ENCODE measurements at places on chromosomes 3 and 15.

- no peak for DNase-seq
These were observed 138.5 kb downstream of the CHSY1 start for GRCh38 chr15:101113114-101114005.

- no peak for DNase-seq
These were observed 28.1 kb downstream of the PARP16 start for GRCh38 chr15:65258375-65259262.

DNA sequence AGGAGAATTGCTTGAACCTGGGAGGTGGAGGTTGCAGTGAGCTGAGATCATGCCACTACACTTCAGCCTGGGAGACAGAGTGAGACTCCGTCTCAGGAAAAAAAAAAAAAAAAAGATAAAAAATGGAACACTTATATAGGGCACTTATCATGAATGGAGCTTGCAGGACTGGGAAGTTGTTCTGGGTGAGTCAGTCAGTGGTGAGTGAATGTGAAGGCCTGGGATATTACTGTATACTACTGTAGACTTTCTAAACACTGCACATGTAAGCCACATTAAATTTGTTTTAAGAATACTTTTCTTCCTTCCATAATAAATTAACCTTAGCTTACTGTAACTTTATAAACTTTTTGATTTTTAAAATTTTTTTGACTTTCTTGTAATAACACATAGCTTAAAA lies 59.8 kb downstream of the SFMBT1 start:
- no peak for DNase-seq

DNA sequence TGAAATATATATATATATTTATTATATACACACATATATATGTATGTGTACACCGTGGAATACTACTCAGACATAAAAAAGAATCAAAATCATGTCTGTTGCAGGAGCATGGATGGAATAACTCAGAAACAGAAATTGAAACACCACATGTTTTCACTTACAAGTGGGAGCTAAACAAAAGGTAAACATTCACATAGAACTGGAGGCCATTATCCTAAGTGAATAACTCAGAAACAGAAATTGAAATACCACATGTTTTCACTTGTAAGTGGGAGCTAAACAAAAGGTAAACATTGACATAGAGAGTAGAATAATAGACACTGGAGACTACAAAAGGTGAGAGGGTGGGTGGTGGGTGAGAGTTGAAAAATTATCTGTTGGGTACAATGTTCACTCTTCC lies 171.5 kb upstream of the GOLIM4 start:
- DNase-seq: no peak

DNA sequence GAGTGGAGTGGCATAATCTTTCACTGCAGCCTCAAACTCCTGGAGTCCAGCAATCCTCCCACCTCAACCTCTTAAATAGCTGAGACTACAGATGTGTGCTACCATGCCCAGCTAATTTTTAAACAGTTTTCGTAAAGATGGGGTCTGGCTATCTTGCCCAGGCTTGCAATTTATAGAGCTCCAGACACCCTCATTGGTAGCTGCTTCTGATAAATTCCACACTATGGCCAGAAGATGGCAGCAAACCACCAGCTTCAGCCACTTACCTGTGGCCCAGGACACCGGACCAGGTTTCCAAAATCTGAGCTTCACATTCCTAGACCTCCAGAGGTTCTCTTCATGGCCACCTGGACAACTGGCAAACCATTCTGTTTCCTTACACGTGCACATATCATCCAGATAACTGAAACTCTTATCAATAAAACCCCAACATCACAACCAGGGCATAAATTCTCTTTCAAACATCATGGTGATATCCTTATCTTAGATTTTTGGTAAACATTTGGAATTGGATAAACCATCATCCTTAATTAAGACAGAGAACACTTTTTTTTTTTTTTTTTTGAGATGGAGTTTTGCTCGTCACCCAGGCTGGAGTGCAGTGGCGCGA lies 28.9 kb downstream of the FBXW12 start:
- DNase-seq: peak; percentile 1
